ENCODE measurements at places on chromosomes 16 and 17. TPM values are rescaled to one million over a fixed set of nuclear protein-coding genes. Genes with fewer than 3 reads are reported as not detected.

- H3K27ac ChIP-seq: no peak overlapping the region
- H3K27me3 ChIP-seq: no peaks in the 10 kb centered on the region
- H3K36me3 ChIP-seq: no peaks in the 10 kb centered on the region
- peaks cover 3% of the 10 kb centered on the region for H3K4me1 ChIP-seq
Observed at GRCh38 chr16:3988011-3988410, 107.5 kb upstream of the CREBBP start.

DNA sequence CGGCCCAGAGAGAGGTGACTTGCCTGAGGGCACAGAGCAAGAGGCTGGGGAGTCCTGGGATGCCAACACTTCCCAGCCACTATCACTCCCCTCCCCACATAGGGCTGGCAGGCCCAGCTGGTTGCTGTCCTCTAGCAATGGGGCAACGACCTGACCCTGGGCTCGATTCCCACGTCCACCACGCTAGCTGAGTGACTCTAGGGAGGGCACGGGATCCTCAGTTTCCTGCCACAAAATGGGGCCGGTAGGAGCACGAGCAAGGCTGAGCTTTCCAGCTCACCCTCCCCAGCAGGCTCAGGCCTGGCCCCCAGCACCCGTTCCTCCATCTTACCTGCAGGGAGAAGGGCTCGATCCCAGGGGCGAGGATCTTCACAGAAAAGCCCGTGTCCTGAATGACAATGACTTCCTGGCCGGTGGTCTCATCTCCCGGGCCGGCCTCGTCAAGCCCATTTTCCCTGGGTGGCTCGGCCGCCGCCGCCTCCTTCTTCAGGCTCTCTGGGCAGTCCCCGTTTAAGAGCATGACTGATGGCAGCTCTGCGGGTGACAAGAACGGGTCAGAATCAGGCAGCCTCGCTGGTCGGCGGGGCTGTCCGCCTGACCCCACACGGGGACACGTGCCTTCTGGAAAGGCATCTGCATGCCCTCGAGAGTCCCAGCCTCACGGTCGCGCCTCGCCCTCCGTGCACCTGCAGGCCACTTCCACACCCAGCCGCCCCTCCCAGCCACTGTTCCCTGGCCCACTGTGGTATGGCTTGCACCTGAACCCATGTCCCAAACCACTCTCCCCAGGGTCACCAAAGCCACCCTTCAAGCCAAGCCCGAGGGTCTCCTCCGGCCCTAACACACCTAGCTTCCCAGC lies 7.3 kb downstream of the CLUH start:
- H3K4me1 ChIP-seq: peaks cover 16% of the 10 kb centered on the region
- H3K27me3 ChIP-seq: no peaks in the 10 kb centered on the region
- H3K36me3 ChIP-seq: 0 out of 2 replicates have a peak, but pooled peaks cover 3% of the 10 kb centered on the region
- no peak overlapping the region for H3K27ac ChIP-seq
- no peak overlapping the region for H3K4me3 ChIP-seq

The SAMD14 gene
- 6.9 TPM for total RNA-seq

GRCh38 chr17:43545383-43545632 lies 832 bp downstream of the ETV4 start:
- H3K27me3 ChIP-seq: no peaks in the 10 kb centered on the region
- no peak for DNase-seq
- H3K27ac ChIP-seq: no peak overlapping the region
- no peaks in the 10 kb centered on the region for H3K36me3 ChIP-seq
- peaks cover 9% of the 10 kb centered on the region for H3K4me1 ChIP-seq

DNA sequence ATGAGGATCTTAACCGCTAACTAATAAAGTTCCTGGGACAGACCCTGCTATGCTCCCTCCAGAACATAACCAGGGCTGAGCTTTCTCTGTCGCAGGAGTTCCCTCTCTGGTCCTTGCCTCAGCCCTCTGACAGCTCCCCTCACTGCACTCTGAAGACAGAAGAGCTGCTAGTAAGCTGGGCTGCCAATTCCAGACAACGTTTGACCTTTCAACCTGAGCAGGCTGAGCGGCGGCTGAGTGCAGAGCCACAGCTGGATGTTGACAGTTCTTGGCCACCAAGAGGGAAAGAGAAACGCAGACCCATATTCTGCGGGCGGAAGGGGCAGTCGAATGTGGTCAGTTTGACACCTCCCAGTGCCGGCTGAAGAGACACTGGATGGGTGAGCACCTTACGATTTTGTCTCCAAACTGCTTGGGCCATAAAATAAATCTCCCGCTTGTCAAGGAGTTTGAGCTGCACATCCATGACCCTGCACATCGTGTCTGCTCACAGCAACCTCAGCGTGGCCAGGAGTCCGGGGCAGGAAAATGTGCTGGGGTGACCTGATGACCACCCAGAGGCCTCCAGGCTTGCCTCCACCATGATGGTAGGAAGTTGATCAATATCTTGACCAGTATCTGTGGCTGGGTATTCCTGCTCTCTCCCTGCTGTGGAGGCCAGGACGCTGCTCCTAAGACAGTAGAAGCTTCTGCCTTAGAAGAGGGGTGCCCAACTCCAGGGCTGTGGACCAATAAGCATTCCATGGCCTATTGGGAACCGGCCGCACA lies 209.2 kb downstream of the PARN start:
- no peak overlapping the region for H3K27ac ChIP-seq
- no peak overlapping the region for H3K4me3 ChIP-seq
- no peaks in the 10 kb centered on the region for H3K4me1 ChIP-seq
- no peaks in the 10 kb centered on the region for H3K36me3 ChIP-seq
- no peaks in the 10 kb centered on the region for H3K27me3 ChIP-seq
- DNase-seq: no peak

DNA sequence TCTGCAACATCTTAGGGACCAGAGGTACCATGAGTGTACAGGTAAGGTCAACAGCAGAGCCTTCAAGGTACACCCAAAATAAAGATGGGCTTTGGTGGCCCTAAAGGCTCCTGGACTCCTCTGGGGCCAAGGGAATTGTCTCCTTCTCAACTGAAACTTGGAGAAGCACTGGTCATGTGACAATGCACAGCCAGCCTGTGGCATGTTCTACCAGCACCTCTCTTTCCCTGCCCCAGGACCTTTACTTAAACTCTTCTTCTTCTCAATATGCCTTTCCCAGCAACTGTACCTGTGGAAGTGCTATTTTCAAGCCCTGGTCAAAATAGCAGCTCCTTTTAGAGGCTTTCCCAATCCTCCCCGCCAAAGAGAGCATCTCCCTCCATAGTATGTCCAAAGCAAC lies 28.4 kb downstream of the PIPOX start:
- no peak for DNase-seq
- peaks cover 1% of the 10 kb centered on the region for H3K36me3 ChIP-seq
- H3K4me1 ChIP-seq: no peaks in the 10 kb centered on the region
- H3K4me3 ChIP-seq: no peak overlapping the region

- H3K4me1 ChIP-seq: no peaks in the 10 kb centered on the region
- H3K36me3 ChIP-seq: no peaks in the 10 kb centered on the region
- H3K27me3 ChIP-seq: peaks cover 4% of the 10 kb centered on the region
- DNase-seq: no peak
- H3K4me3 ChIP-seq: no peak overlapping the region
Observed at GRCh38 chr17:9935408-9935807, 30.3 kb upstream of the RCVRN start.

- H3K4me1 ChIP-seq: peaks cover 6% of the 10 kb centered on the region
- H3K27me3 ChIP-seq: no peaks in the 10 kb centered on the region
Observed at GRCh38 chr17:78493853-78494695, 83.1 kb downstream of the DNAH17 start.

DNA sequence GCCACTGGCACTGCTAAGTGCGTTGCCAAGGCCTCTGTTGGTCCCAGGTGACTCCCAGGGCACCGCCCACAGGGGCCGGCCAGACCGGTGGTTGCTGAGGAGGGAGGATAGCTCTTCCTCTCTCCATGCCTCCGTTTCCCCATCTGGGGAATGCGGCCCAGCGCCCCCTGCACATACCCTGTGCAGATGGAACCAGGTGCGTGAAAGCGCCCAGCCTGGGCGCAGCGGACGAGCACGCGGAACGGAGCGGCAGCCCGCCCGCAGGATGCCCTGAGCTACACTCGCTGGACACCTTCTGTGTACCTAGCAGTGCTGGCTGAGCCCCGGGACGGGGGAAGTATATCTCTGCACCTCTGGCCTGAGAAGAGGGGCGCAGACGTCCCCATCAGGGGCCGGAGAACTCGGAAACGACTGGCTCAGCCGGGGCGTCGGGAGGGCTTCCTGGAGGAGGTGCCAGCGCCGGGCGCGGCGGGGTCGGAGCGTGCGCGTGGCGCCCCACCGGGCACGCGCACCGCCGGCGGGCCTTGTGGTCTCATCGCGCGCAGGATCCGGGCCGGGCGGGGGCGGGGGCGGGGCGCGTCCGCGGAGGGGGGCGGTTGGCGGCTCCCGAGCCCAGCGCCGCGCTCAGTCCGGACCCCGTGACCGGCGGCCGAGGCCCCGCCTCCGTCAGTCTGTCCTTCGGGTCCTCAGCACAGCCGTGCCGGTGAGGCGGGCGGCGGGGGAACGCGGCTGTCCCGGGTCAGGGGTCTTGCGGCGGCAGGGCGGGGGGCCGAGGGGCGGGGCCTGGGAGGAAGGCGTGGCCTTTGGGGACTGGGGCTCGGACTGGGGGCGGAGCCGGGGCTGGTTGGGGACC lies at the start of the genes CCDC78 and HAGHL:
TSS of gene CCDC78 (minus strand) at position 6 of the 853 bp plus-strand sequence. CDS start 76 bp downstream, outside the sequence.
TSS of gene HAGHL (plus strand) at position 669 of the 853 bp plus-strand sequence. CDS start 404 bp downstream, outside the sequence.
- no peaks in the 10 kb centered on the region for H3K36me3 ChIP-seq
- H3K27ac ChIP-seq: peak within 1 kb of the TSS; percentile 88
- H3K4me3 ChIP-seq: peak within 1 kb of the TSS; percentile 74
- H3K27me3 ChIP-seq: no peaks in the 10 kb centered on the region

The C17orf107 gene
- 2.4 TPM for total RNA-seq

The TNS4 gene
- total RNA-seq: not detected

DNA sequence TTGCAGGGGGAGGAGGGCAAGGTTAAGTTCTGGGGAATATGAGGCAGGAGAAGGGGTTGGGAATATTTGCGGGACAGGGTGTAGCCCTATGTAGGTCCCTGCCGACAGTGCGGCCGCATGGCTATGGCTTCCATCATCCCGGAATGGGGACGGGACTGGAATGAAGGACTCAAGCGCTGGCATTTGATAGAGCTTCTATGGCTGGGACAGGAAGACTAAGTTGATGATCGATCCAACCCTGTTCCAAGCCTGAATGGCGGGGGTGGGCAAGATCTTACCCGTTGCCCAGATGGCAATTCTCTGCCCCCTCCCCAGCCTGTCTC lies 47.1 kb downstream of the SRCIN1 start:
- no peaks in the 10 kb centered on the region for H3K36me3 ChIP-seq
- peak overlapping the region; percentile 48 for H3K4me3 ChIP-seq
- peak overlapping the region; percentile 77 for H3K27ac ChIP-seq
- H3K27me3 ChIP-seq: no peaks in the 10 kb centered on the region
- DNase-seq: no peak

DNA sequence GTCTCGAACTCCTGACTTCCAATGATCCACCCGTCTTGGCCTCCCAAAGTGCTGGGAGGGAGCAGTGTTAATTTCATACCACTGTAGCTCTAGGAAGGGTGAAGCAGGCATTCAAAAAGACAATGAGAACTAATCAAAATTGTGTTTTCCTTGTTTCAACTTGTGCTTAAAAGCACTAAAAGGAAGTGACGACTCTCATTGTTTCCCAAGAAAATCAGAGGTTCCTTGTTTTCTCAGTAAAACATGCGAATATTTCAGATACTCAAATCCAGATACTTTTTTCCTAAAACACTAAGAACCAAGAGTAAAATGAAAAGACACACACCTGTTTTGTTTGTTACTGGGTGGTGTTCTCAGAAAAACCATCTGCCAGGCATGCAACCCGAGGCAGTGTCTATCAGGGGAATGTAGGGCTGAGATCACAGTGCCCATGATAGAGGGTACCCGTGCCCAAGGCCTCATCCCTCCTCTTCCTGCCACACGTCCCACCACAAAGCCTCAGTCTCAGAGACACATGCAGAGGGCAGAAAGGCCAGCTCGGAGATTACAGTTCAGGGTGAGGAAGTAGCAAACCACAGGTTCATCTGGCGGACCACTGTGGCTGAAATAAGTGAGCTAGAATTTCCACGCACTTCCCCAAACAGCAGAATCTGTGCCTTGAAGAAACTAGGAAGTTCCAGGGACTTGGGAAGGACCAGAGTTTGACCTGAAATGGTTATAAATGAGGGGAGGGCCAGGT lies 33.7 kb downstream of the GINS3 start:
- no peak overlapping the region for H3K4me3 ChIP-seq
- H3K27ac ChIP-seq: no peak overlapping the region
- DNase-seq: no peak
- H3K4me1 ChIP-seq: no peaks in the 10 kb centered on the region
- H3K27me3 ChIP-seq: no peaks in the 10 kb centered on the region

Data from Panc1 (cell line).